ENCODE measurements at places on chromosomes 1 and 21.

DNA sequence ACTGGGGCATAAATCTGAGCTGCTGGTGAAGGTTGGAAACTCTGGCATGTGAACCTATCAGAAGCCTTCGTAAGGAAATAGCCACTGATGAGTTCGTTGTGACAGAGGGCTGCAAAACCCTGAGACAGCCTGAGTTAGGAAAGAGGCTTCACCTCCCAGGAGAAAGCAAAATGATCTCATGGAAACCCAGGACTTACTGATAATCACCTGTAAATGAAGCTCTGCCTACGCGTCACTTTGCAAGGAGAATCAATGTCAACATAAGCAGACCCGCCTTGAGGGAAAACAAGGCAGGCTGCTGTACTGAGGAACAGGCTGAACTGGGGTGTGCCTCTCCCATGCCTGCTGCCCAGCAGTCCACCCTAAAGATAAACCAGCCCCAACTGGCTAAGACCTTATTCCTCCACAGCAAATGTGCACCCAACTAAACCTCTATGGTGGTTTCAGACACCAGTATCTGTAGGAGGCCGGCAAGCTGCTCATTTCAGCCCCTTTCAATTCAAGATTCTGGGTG, 46.8 kb upstream of the SLC44A3 start:
- DNase-seq, result no peak

DNA sequence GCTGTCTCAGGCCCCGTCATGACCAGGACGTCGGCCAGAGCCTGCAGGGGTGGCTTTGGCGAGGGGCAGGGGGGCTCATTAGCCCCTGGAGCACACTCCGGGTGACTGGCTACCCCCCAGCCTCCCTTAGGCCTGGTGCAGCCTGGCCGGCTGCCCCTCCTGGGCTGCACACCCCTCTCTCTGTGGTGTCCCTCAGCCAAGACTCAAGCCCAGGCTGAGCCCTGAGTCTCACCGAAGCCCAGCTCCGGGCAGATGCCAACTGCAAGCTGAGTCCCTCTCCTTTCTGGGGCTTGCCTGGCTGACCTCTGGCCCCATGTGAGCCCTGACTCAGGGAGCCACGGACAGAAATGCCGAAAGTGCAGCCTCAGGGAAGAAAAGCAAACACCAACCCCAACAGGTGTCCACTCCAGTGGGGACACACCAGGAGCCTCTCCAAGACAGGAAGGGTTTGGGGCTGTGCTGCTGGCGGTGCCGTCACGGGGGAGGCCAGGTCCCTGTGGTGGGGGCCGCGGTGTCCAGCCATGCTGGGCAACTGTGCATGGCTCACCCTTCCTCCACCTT, 5.3 kb upstream of the IBA57 start:
- no peak for DNase-seq

GRCh38 chr21:45818276-45818903, 163.2 kb upstream of the COL6A1 start:
- no peak for DNase-seq

- no peak for DNase-seq
These were observed 101.1 kb downstream of the CDC7 start for GRCh38 chr1:91601554-91602376.

DNA sequence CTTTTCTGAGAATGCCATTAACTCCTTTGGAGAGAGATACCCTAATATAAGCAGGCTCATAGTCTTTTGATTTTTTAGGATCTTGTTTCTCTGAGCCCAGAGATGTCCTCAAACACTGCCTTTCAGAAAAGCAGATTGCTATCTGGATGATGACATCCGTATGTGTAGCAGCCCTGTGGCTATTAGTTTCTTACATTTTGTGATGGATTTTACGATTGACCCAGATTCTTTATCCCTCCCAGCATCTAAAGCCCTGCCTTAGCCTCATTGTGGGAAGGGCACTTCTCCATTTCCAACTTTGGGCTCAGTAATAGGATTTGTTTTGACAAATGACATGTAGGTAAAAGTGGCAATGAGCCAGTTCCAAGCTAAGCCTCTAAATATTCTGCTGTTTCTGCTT, 300.3 kb downstream of the TTLL7 start:
- DNase-seq, result no peak

- DNase-seq, result no peak
These were observed 150.0 kb downstream of the TOMM20 start for GRCh38 chr1:234978397-234979295.

- peak; percentile 97 for DNase-seq
These were observed 1.1 kb upstream of the PPM1J start for GRCh38 chr1:112716133-112716720.

DNA sequence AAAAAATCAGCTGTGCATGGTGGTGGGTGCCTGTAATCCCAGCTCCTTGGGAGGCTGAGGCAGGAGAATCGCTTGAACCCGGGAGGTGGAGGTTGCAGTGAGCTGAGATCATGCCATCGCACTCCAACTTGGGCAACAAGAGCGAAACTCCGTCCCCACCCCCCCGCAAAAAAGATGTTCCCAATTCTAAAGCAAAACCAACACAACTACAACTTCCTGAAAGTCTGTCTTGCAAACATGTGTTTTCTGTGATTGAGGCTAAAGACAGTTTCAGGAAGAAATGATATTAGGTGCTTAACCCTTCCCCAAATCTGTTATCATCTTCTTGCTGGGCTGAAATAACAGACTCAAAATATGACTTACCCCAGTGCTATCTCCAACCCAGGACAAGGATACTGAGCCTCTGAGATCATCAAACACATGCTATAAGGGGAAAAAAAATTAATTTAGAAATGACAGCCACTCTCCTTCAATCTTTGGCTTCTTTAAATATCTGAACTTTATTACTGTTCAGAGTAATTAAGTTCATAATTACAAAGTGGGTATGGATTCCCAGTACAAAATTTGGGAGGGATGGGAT, 28.5 kb downstream of the SORT1 start:
- DNase-seq, result no peak

DNA sequence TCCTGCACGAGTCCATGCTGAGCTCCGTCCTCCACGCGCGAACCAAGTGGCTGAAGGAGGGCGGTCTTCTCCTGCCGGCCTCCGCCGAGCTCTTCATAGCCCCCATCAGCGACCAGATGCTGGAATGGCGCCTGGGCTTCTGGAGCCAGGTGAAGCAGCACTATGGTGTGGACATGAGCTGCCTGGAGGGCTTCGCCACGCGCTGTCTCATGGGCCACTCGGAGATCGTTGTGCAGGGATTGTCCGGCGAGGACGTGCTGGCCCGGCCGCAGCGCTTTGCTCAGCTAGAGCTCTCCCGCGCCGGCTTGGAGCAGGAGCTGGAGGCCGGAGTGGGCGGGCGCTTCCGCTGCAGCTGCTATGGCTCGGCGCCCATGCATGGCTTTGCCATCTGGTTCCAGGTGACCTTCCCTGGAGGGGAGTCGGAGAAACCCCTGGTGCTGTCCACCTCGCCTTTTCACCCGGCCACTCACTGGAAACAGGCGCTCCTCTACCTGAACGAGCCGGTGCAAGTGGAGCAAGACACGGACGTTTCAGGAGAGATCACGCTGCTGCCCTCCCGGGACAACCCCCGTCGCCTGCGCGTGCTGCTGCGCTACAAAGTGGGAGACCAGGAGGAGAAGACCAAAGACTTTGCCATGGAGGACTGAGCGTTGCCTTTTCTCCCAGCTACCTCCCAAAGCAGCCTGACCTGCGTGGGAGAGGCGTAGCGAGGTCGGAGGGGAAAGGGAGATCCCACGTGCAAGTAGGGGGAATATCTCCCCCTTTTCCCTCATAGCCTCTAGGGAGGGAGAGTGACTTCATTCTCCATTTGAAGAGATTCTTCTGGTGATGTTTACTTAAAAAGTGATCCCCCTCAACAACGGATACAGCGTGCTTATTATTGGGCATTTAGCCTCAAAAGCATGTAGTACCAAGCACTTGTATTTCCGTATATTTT, 991 bp downstream of the PRMT6 start:
- peak; percentile 79 for DNase-seq

- DNase-seq, result peak; percentile 87
These were observed 517 bp downstream of the LRIG2 start for GRCh38 chr1:113073479-113073950.

DNA sequence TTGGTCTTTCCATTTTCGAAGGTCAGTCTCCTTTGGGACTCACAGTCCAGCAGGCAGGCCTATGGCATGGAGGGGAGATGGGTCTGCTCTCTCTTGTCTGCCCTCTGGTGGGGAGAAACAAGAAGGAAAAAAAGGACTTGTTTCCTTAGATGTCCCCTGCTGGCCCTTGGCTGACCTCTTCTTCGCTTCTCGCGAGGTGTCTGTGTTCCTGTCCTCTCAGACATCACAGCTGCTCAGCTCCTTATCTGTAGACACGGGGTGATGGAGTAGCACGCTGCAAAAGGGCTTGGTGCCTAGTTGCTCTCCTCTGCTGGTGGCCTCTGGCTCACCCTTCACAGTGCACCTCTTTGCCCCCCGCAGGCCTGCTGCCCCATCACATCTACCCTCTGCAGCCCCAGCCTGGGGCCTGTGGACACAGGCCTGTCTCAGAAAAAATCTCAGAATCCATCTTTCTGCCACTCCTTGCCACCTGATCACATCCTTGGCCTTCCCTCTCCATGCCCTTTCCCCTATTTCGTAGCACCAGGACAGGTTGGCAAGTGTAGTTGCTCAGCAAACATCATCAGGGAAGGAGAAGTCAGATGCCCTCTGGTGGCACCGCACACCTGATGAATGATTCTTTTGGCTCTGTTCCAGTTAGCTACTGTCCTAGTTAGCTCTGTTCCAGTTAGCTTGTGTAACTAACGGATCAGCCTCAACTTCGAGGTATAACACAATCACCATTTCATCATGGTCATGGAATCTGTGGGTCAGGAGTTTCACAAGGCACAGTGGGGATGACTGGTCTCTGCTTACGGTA, 18.7 kb upstream of the AK2 start:
- peak; percentile 90 for DNase-seq

GRCh38 chr1:203116091-203116820, 11.3 kb upstream of the ADORA1 start:
- DNase-seq, result no peak

DNA sequence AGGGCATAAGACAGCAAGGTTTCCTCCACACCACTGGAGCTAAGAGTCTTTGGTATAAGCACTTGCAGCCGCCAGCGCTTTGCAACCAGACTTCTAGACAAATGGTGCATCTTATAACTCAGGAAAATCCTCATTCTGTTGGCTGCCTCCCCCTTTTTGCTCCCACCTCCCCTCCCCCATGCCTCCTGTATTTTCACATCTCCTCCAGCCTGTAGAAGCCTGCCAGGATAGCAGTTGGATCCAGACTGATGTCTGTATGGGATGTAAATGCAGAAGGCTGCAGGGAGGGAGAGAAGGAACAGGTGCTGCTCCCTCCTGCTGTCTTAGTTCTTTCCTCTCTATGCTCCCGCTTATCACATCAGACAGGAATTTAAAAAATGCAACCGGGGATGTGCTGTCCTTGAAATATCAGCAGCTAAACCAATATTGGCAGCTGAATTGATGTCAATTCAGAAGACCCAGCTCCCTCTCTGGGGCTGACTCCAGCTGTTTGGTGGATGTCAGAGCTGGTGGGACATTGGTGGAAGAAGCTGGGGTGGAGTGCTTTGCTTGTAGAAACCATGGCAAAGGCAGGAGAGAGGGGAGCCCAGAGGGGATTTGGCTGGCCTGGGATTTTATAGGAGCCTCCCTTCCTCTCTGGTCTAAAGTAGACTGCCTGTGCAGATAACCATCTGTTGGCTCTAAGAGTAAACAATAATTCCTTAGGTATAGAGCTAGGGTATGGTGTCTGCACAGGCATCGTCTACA, 53.5 kb downstream of the NFASC start:
- peak; percentile 93 for DNase-seq

GRCh38 chr1:171841050-171841910, at the start of gene DNM3:
TSS of gene DNM3 (plus strand) at chr1:171841498. CDS start at chr1:171841657, 159 bp downstream.
- DNase-seq, result peak; percentile 87

Data from GM23338 (cell line).